ENCODE measurements at places on chromosomes 13 and 19. TPM values are rescaled to one million over a fixed set of nuclear protein-coding genes. Genes with fewer than 3 reads are reported as not detected.
A peak's percentile ranks its signal among the peaks of the same experiment; 100 is the strongest.

- DNase-seq, result no peak
These were observed 610.6 kb upstream of the PRR20A start for GRCh38 chr13:56530096-56530495.

The CLEC4G gene
- total RNA-seq, result not detected

DNA sequence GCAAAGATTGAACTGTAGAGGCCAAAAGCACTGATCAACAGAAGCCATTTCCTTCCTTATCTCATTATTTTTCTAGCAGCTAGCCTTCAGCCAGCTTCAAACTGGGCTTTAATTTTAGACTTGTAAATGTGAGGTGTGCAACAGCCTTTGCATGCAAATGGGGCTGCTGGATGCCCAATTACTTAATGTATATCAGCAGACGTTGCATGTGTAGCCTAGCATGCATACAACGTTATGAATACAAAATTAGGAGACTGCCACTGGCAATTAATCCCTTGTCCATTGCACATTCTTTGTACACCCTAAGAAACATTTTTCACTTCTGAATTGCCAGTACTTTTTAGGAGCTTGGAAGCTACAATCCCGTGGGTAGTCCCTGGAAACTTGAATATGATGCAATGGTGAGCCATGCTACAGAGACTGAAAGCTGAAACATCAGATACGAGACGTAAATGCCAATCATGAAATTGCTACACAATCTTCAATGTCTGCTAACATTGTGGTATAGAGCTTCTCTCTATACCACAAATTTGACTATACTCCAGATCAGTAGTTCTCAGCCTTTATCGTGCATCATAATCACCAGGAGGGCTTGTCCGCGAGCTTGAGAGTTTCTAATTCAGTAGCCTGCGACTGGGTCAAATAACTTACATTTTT lies 20.2 kb downstream of the EPSTI1 start:
- DNase-seq, result no peak

DNA sequence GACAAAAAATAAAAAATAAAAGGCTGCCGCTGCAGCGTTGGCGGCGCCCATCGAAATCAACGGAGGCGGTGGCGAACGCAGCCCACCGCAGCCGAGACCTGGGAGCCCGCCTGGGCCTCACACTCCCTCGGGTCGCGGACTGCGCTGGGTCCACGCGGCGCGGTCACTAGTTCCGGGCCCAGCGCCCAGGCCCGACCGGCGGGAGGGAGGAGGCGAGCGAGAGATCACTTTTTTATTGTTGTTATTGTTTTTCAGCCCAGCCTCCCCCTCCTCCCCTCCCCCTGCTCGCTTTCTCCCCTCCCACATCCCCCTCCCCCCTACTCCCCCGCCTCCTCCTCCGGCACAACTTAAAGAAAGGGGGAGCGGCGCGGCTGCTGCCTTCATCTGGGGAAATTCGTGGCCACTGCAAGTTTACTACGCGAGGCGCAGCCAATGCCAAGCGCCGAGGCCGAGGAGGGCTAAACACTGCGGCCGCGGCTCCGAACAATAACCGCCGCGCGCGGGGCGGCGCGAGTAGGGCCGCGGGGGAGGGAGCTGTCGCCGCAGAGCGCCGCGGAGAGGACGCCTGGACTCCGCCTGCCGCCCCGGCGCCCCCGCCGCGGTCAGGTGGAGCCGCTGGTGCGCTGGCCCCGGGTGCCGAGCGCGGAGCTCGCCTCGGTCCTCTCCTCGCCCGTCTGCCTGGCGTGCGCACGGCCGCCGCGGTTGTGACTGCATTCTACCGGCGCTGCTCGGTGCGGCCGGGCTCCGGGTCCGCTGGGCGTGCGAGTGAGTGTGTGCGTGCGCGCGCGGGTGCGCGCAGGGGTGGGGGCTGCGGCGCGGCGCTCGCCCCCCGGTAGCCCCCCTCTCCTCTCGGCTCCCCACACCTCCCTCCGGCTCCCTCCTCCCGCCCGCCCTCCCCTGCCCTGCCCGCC lies 505 bp upstream of the ZIC2 start:
- no peak for DNase-seq

GRCh38 chr19:16372065-16372915 lies 47.7 kb downstream of the KLF2 start:
- peak; percentile 46 for DNase-seq

DNA sequence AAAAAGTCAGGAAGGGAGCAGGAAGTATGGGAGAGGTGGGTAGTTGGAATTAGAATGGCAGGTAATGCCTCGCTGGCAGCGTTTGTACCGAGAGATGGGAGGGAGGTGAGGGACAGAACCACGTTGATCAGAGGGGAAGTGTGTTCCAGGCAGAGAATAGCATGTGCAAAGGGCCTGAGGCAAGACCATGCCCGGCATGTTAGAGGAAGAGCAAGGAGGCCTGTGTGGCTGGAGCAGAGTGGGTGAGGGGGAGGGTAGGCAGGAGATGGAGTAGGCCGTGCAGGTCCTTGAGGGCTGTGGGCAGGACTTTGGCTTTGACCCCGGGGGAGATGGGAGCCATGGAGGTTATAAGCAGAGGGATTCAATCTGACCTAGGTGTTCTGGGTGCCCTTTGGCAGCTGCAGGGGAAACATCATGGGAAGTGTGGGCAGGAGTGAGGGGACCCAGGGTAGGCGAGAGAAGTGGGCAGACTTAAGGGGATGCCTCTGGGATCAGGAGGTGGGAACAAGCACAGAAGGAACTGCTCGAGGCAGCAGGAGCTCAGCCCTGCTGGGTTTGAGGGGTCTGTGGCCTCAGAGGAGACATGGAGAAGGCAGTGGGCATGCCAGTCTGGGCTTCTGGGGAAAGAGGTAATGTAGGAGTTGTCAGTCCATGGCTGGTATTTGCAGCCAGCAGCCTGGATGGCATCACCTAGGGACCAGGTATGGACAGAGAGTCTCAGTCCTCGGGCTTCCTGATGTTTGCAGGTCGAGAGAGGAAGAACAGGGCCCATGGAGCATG lies 48.8 kb downstream of the CD320 start:
- DNase-seq, result no peak

Data from activated naive CD4-positive, alpha-beta T cell treated with anti-CD3 and anti-CD28 coated beads for 36 hours (primary cell).